Panc1 (cell line): ENCODE measurements at places on chromosomes 2 and 18. TPM values are rescaled to one million over a fixed set of nuclear protein-coding genes. Genes with fewer than 3 reads are reported as not detected.
A peak's percentile ranks its signal among the peaks of the same experiment; 100 is the strongest.

DNA sequence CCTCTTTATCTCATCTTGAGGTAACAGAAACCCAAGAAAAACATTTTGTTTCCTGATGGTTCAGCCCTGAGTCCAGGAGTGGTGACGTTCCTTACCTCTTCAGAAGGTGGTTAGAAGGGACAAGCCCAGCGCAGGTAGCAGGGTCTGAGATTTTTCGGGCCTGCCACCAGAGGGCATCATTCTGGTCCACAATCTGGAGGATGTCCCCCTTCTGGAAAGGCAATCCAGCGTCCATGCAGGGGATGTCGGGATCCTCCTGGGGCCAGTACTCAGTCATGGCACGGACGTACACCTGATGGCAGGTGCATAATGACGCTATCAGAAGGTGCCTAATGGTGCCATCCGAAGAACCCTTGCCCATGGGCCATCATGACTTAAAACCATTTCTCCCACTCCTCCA is 17.7 kb downstream of the MPP4 start:
- no peak overlapping the region for H3K4me3 ChIP-seq
- no peaks in the 10 kb centered on the region for H3K27me3 ChIP-seq
- no peak overlapping the region for H3K27ac ChIP-seq
- H3K4me1 ChIP-seq: no peaks in the 10 kb centered on the region
- no peaks in the 10 kb centered on the region for H3K36me3 ChIP-seq

GRCh38 chr2:36807223-36807886 is 110.8 kb downstream of the VIT start:
- H3K27me3 ChIP-seq: no peaks in the 10 kb centered on the region
- H3K36me3 ChIP-seq: no peaks in the 10 kb centered on the region
- H3K4me1 ChIP-seq: no peaks in the 10 kb centered on the region
- H3K27ac ChIP-seq: no peak overlapping the region

DNA sequence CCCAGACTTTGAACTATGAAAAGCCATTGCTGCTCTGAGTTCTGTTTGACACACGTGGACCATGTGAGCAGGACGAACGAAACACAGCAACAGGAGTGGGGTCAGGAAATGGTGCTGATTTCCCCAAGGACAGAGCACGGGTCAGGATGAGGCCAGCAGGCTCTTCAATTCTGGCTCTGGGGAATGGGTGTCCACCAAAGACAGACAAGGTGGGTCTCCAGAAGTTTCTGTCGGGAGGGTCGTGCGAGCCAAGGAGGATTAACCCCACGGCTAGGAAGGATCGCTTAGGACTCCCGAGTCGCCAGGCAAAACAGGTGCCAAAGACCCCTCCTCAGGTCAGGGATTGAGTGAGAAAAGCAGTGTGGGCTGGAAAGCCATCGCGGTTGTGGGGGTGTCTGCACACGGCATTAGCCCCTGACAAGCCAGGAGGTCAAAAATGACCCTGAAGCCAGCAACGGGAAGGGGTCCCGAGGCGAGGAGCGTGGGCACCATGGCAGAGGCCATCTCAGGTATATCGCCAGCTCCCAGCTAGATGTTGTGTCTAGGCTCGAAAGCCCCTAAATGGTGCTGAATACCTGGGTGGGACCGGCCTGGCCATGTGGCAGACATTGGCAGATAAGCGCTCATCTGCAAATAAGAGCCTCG is 213.9 kb upstream of the SALL3 start:
- peaks cover 17% of the 10 kb centered on the region; the same call in 1 of the 2 replicates for H3K27me3 ChIP-seq
- H3K4me1 ChIP-seq: no peaks in the 10 kb centered on the region
- H3K36me3 ChIP-seq: no peaks in the 10 kb centered on the region

DNA sequence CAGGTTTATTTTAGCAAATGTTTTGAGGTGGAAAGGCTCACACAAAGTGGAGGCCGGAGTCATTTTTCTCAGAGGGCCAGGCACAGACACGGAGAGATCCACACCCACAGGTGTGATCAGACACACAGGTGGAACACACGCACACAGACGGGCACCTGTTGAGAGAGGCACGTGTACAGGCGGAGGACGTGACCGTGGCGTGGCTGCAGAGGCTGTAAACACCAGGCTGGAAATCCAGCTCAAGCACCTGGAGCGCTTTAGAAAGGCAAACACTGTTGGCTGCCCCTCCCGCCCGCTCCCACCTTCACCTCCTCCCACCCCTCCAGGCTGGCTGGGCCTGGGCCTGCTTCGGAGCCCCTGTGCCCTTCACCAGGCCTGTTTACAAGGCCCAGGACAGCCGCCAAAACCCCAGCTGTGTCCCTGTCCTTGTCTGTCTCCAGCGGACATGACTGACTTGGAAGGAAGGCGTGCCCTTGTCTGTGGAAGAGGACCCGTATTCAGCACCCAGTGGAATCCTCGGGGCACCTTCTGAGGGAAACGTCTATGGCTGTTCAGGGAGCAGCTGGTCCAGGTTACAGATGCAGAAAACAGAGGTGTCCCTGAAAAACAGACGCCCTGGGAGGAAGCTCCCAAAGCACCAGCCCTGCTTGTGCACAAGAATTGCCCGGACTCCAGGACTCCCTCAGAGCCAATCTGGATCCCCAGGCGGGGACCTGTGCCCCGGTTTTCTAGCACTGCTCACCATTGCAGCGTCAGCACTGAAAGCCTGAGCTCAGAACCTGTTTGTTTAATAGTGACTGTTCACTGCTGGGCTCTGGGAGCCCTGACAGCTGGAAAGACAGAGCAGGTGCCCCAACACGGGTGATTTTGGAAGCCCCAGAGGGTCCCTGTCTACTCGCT is 134.3 kb upstream of the HAAO start:
- H3K36me3 ChIP-seq: no peaks in the 10 kb centered on the region
- no peak for DNase-seq
- H3K4me1 ChIP-seq: peaks cover 3% of the 10 kb centered on the region; the same call in 1 of the 2 replicates
- no peak overlapping the region for H3K4me3 ChIP-seq
- no peaks in the 10 kb centered on the region for H3K27me3 ChIP-seq

- DNase-seq: no peak
- 0 out of 2 replicates have a peak, but pooled peaks cover 4% of the 10 kb centered on the region for H3K4me1 ChIP-seq
- no peaks in the 10 kb centered on the region for H3K36me3 ChIP-seq
- H3K4me3 ChIP-seq: no peak overlapping the region
- no peaks in the 10 kb centered on the region; the same call in 1 of the 2 replicates for H3K27me3 ChIP-seq
- no peak overlapping the region for H3K27ac ChIP-seq
Measured at GRCh38 chr2:75097831-75098230, 101.5 kb downstream of the TACR1 start.

DNA sequence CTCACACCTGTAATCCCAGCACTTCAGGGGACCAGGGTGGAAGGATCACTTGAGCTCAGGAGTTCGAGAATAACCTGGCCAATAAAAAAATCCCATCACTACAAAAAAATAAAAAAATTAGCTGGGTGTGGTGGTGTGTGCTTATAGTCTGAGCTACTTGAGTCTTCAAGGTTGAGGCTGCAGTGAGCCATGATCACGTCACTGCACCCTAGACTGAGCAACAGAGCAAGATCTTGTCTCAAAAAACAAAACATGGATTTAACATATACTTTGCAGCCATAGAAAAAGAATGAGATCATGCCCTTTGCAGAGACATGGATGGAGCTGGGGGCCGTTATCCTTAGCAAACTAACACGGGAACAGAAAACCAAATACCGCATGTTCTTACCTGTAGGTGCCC is 22.2 kb downstream of the SH2D6 start:
- H3K27ac ChIP-seq: 0 out of 2 replicates have a peak overlapping the region, but pooled peaks have one; percentile 5
- no peaks in the 10 kb centered on the region for H3K36me3 ChIP-seq
- peaks cover 48% of the 10 kb centered on the region for H3K4me1 ChIP-seq
- no peak overlapping the region for H3K4me3 ChIP-seq

- no peaks in the 10 kb centered on the region for H3K36me3 ChIP-seq
- no peak overlapping the region for H3K27ac ChIP-seq
- H3K4me3 ChIP-seq: no peak overlapping the region
Measured at GRCh38 chr2:174666312-174666711, 68.7 kb upstream of the WIPF1 start.

- DNase-seq: no peak
- no peaks in the 10 kb centered on the region for H3K27me3 ChIP-seq
- peaks cover 15% of the 10 kb centered on the region for H3K36me3 ChIP-seq
- peak overlapping the region; percentile 69; the same call in 1 of the 2 replicates for H3K27ac ChIP-seq
- H3K4me3 ChIP-seq: no peak overlapping the region
Measured at GRCh38 chr2:113712941-113713340, 43.5 kb downstream of the SLC35F5 start.

- no peak overlapping the region for H3K4me3 ChIP-seq
- H3K4me1 ChIP-seq: no peaks in the 10 kb centered on the region
- H3K36me3 ChIP-seq: no peaks in the 10 kb centered on the region
- no peaks in the 10 kb centered on the region for H3K27me3 ChIP-seq
Measured at GRCh38 chr2:38274286-38275276, 102.5 kb downstream of the ATL2 start.

- H3K36me3 ChIP-seq: no peaks in the 10 kb centered on the region
- no peak overlapping the region for H3K4me3 ChIP-seq
Measured at GRCh38 chr2:126662621-126663020, 6.7 kb downstream of the GYPC start.

DNA sequence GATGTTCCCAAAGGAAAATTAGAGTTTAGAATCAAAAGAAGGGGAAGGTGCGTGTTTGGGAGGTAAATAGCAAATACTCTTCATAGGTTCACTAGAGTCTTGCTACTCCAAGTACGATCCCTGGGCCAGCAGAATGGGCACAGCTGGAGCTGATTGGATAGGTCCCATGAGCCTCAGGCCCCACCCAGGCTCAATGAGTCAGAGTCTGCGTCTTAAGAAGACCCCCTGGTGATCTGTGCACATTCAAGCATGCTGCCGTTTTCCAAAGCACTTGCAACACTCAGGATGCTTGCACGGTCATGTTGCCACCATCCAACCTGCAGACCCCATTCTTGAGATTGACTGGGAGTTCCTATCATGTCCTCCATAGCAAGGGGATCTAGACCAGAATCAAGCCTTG is 40.5 kb downstream of the ABCG8 start:
- H3K27me3 ChIP-seq: no peaks in the 10 kb centered on the region
- no peak overlapping the region for H3K4me3 ChIP-seq
- DNase-seq: no peak
- H3K36me3 ChIP-seq: no peaks in the 10 kb centered on the region
- no peak overlapping the region for H3K27ac ChIP-seq
- H3K4me1 ChIP-seq: peaks cover 3% of the 10 kb centered on the region

- DNase-seq: no peak
- no peaks in the 10 kb centered on the region for H3K36me3 ChIP-seq
- H3K27me3 ChIP-seq: no peaks in the 10 kb centered on the region
- H3K4me1 ChIP-seq: no peaks in the 10 kb centered on the region
Measured at GRCh38 chr2:191983591-191983990, 136.7 kb upstream of the CAVIN2 start.

GRCh38 chr18:37284260-37284659 is 281.3 kb downstream of the CELF4 start:
- no peak for DNase-seq
- H3K4me3 ChIP-seq: no peak overlapping the region
- H3K4me1 ChIP-seq: no peaks in the 10 kb centered on the region
- H3K36me3 ChIP-seq: no peaks in the 10 kb centered on the region

DNA sequence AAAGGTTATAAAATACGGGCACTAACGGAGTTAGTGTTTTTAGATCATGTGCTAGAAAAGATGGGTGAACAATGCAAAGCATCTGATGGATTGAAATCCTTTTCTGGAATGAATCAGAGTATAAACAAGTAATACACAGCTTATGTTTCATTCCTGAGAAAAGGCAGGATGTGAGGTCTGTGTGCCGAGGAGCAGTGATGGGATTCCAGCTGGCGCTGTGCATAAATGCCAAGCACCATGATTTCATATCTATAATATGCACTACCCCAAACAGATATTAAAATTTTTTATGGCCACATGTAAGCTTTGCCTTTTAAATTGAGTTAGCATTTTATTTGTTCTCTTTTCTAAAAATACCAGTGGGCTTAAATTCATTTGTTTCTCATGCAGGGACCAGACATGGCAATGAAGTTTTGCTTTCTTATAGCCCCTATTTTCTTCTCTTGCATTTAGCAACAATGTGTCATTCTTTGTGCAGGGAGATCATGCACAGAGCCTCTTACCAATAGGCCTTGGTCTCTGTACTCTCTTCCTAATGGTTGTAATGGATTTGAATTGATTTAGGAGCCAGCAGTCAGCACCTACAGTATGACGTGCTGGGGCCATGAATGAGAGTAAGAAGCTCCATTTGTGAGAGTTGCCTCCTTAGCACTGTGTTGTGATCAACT is 323.9 kb downstream of the SLC8A1 start:
- H3K36me3 ChIP-seq: no peaks in the 10 kb centered on the region
- no peak overlapping the region for H3K27ac ChIP-seq
- no peak overlapping the region for H3K4me3 ChIP-seq
- no peak for DNase-seq
- no peaks in the 10 kb centered on the region for H3K27me3 ChIP-seq

GRCh38 chr2:234730066-234730640 is 221.7 kb upstream of the SH3BP4 start:
- no peaks in the 10 kb centered on the region for H3K36me3 ChIP-seq
- no peak overlapping the region for H3K27ac ChIP-seq
- no peaks in the 10 kb centered on the region for H3K27me3 ChIP-seq
- H3K4me1 ChIP-seq: no peaks in the 10 kb centered on the region
- H3K4me3 ChIP-seq: no peak overlapping the region

DNA sequence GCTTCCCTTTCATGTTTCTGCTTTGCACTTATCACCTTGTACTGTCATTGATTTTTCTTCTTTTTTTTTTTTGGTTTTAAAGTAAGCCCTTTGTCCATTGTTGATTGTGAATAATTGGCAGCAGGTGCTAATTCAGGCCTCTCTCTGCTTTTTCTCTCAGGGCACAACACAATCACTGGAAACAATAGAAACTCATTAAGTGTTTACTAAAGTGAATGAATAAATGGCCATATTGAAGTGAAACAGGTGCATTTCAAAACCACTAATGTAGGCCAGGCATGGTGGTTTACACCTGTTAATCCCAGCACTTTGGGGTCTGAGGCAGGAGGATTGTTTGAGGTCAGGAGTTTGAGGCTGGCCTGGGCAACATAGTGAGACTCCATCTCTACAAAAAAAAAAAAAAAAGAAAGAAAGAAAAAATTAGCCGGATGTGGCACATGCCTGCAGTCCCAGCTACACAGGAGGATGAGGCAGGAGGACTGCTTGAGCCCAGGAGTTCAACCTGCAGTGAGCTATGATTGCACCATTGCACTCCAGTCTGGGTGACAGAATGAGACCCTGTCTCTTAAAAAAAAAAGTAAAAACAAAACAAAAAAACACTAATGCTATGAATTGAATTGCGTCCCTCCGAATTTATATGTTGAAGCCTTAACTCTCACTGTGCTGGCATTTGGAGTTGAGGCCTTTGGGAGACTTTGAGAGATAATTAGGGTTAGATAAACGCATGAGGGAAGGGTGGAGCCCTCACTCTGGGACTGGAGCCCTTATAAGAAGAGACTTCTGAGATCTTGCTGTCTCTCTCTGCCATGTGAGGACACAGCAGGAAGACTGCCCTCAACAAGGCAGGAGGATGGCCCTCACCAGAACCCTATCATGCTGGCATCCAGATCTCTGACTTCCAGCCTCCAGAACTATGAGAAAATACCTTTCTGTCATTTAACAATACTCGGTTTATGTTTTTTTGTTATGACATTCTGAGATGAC is 19.9 kb downstream of the SLC38A11 start:
- no peak for DNase-seq
- H3K27ac ChIP-seq: no peak overlapping the region
- H3K4me3 ChIP-seq: no peak overlapping the region
- H3K36me3 ChIP-seq: no peaks in the 10 kb centered on the region

The REG3A gene
- total RNA-seq: not detected

The TCF4 gene
- 2.3 TPM for total RNA-seq

The CABYR gene
- total RNA-seq: 29.4 TPM

The KCNIP3 gene
- 17.5 TPM for total RNA-seq

The PXDN gene
- total RNA-seq: 2.5 TPM

The KIF1A gene
- 132 TPM for total RNA-seq

The MYO7B gene
- total RNA-seq: 0.15 TPM

The ALPP gene
- 7.3 TPM for total RNA-seq

The RGPD8 gene
- 20.9 TPM for total RNA-seq

The COQ10B gene
- 34.7 TPM for total RNA-seq

The SCN3A gene
- total RNA-seq: not detected

The CNOT9 gene
- total RNA-seq: 73.0 TPM

The SLC19A3 gene
- 0.28 TPM for total RNA-seq
